ENCODE measurements at places on chromosomes 12 and 14.

GRCh38 chr12:62230652-62231051 is 29.6 kb upstream of the USP15 start:
- no peak for DNase-seq
- H3K4me1 ChIP-seq, result no peaks in the 10 kb centered on the region
- H3K27me3 ChIP-seq, result no peaks in the 10 kb centered on the region
- H3K4me3 ChIP-seq, result no peak overlapping the region
- H3K27ac ChIP-seq, result no peak overlapping the region

- H3K27ac ChIP-seq, result no peak overlapping the region
- H3K4me1 ChIP-seq, result no peaks in the 10 kb centered on the region
- no peaks in the 10 kb centered on the region for H3K27me3 ChIP-seq
Measured at GRCh38 chr12:113092607-113093408, 36.3 kb downstream of the DTX1 start.

DNA sequence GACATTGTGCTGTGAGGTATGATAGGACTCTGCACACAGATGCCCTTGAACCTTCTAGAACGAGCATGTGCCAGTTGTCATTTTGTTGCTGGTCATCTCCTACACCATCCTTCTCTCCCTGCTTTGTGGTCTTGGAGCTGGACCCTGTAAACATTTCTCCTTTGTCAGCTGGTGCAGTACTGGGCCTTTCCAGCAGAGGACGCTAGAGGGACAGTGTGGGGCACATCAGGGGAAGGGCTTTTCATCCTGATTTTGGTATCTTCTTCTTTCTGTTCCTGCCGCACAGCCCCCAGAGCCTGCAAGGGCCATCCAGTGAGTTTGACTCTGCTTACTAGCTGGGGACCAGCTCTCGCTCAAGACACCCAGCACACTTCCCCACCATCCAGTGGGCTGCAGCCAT is 484.6 kb downstream of the AACS start:
- no peak overlapping the region for H3K4me3 ChIP-seq
- H3K36me3 ChIP-seq, result no peaks in the 10 kb centered on the region
- no peak overlapping the region for H3K27ac ChIP-seq
- H3K4me1 ChIP-seq, result no peaks in the 10 kb centered on the region
- H3K27me3 ChIP-seq, result no peaks in the 10 kb centered on the region

DNA sequence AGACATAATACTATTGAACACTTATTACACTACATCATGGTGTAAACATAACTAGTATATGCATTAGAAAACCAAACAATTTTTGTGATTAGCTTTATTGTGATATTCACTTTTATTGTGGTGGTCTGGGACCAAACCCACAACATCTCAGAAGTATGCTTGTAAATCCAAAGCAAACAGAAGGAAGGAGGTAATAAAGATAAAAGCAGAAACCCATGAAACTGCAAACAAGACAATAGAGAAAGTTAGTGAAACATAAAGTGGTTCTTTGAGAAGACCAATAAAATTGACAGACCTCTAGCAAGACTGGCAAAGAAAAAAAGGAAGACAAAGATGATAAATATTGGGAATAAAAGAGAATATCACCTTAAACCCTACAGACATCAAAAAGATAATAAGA is 268.3 kb downstream of the RPAP3 start:
- no peak overlapping the region for H3K4me3 ChIP-seq
- no peak for DNase-seq
- no peak overlapping the region for H3K27ac ChIP-seq
- H3K36me3 ChIP-seq, result no peaks in the 10 kb centered on the region
- no peaks in the 10 kb centered on the region for H3K27me3 ChIP-seq

DNA sequence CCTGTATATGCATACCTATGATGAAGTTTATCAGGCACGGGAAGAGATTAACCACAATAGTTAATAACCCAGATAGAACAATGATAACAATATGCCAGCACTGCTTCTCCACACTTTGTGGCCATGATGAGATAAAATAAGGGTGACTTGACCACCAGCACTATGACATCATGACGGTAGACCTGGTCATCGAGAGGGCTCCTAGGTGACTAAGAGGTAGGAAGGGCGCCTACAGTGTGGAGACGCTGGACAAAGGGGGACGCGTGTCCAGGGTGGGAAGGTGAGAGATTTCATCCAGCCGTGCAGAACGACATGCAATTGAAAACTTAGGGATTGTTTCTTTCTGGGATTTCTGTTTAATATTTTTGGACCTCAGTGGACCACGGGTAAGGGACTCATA is 221.8 kb upstream of the RTL1 start:
- DNase-seq, result no peak
- H3K4me3 ChIP-seq, result no peak overlapping the region
- no peaks in the 10 kb centered on the region for H3K36me3 ChIP-seq
- H3K4me1 ChIP-seq, result no peaks in the 10 kb centered on the region
- no peak overlapping the region for H3K27ac ChIP-seq

DNA sequence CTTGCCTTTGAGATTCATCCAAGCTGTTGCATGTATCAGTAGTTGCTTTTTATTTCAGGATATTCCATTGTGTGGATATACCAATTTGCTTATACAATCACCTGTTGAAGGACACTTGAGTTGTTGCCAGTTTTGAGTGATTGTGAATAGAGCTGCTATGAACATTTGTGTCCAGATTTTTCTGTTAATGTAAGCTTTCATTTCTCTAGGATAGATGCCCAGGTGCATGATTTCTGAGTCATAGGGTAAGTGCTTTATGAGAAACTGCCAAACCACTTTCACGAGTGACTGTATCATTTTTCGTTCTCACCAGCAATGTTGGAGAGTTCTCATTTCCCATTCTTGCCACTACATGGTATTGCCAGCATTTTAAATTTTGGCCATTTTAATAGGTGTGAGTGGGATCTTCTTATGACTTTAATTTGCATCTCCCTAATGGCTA is 434.6 kb upstream of the RGS6 start:
- H3K27me3 ChIP-seq, result no peaks in the 10 kb centered on the region
- H3K36me3 ChIP-seq, result no peaks in the 10 kb centered on the region
- no peak overlapping the region for H3K27ac ChIP-seq
- H3K4me1 ChIP-seq, result peaks cover 3% of the 10 kb centered on the region
- no peak overlapping the region for H3K4me3 ChIP-seq
- no peak for DNase-seq

- H3K27ac ChIP-seq, result no peak overlapping the region
- H3K36me3 ChIP-seq, result no peaks in the 10 kb centered on the region
- H3K27me3 ChIP-seq, result no peaks in the 10 kb centered on the region
- H3K4me3 ChIP-seq, result no peak overlapping the region
- no peaks in the 10 kb centered on the region for H3K4me1 ChIP-seq
Measured at GRCh38 chr12:15444523-15444922, 122.2 kb downstream of the PTPRO start.

DNA sequence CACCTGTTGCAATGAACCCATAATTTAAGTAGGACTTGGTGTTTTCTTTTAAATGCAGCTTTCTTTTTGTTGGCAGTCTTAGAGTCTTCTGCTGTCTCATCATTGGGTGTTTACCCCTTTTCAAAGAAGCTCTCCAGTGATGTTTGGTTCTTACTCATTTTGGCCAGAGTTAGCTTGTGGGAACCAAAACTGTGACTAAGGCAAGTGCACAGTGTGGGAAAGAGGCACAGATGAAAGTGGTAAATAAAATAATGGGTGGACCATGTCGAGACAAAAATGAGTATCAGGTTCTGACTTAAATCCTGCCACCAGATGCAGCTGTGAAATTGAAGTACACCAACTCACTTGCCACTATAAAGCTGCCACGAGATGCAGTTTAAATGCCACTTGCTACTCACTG is 615.4 kb upstream of the MIS18BP1 start:
- no peak for DNase-seq
- no peaks in the 10 kb centered on the region for H3K4me1 ChIP-seq
- H3K27me3 ChIP-seq, result no peaks in the 10 kb centered on the region

GRCh38 chr14:57970594-57970993 is 104.7 kb upstream of the SLC35F4 start:
- no peaks in the 10 kb centered on the region for H3K4me1 ChIP-seq
- no peaks in the 10 kb centered on the region for H3K36me3 ChIP-seq
- peak overlapping the region; percentile 47 for H3K27ac ChIP-seq
- no peaks in the 10 kb centered on the region for H3K27me3 ChIP-seq
- no peak for DNase-seq

DNA sequence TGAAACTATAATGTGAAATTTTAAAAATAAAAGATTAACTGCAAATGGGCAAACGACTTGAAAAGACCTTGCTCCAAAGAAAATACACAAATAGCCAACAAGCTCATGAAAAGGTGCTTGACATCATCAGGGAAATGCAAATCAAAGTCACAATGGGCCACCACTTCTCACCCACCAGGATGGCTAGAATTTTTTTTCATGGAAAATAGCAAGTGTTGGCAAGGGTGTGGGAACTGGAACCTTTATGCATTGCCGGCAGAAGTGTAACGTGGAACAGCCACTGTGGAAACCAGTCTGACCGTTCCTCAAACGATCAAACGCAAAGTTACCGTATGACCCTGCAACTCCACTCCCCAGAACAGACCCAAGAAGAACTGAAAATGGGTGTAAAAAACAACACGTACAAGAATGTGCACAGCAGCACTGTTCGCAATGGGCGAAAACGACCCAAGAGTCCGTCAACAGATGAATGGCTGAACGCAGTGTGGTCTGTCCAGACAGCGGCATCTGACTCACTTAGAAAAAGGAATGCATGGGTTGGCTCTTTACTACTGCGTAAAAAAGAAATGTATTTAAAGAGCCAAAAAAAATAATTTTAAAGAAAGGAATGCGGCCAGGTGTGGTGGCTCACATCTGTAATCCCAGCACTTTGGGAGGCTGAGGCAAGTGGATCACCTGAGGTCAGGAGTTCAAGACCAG is 40.2 kb downstream of the SCARB1 start:
- H3K4me1 ChIP-seq, result no peaks in the 10 kb centered on the region
- H3K27me3 ChIP-seq, result no peaks in the 10 kb centered on the region
- DNase-seq, result no peak
- no peaks in the 10 kb centered on the region for H3K36me3 ChIP-seq
- no peak overlapping the region for H3K4me3 ChIP-seq

- H3K27me3 ChIP-seq, result no peaks in the 10 kb centered on the region
- H3K4me3 ChIP-seq, result no peak overlapping the region
- H3K4me1 ChIP-seq, result no peaks in the 10 kb centered on the region
- H3K36me3 ChIP-seq, result peaks cover 11% of the 10 kb centered on the region
Measured at GRCh38 chr14:101763941-101764709, 2.6 kb downstream of the PPP2R5C start.

Data from ascending aorta (tissue), 2 donors.